ENCODE measurements at places on chromosomes 4 and X.

DNA sequence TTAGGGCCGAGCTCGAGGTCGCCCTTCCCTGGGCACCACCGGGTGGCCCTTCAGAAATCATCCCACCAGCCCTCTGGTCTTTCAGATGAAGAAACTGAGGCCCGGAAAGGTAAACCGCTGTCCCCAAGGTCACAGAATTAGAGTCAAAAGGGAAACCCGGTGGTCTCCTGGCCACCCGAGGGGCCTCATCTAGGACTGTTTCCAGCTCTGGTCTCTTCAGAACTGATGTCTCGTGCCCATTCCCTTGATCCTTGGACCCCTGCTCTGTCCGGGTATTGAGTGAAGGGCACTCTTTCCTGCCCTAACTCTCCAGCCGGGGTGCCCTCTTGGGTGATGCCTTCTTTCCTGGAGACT, 841 bp downstream of the HTRA3 start:
- DNase-seq: no peak

DNA sequence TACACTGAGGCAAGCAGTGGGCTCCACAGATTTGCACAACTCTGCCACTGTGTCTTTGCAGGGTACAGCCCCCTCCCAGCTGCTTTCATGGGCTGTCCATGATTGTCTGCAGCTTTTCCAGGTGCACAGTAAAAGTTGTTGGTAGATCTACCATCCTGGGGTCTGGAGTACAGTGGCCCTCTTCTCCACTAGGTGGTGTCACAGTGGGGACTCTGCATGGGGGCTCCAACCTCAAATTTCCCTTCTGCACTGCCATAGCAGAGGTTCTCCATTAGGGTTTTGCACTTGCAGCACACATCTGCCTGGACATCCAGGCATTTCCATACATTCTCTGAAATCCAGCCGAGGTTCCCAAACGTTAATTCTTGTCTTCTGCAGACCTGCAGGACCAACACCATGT, 1002.3 kb downstream of the FAM133A start:
- DNase-seq: no peak

DNA sequence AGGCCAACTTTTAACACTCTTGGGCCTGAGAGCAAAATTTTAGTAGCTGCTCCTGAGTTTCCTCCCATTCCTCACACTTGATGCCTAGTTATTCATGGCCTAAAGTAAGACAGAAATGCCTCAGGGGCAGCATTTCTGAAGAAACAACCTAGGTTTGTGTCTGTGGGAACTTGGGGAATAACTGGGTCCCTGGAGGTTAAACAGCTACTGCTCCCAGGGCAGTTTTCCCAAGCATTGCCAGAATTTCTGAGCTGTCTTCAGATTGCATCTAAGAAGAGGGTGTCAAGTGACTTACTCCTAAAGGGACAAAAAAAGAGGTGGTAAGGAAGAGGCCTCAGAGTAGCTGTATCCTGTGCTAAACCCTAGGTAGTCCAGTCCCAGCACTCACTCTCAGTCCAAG, 130.8 kb upstream of the ACSL4 start:
- no peak for DNase-seq

GRCh38 chr4:1105662-1106061, 7.7 kb downstream of the RNF212 start:
- no peak for DNase-seq

- no peak for DNase-seq
Measured at GRCh38 chrX:153884590-153884989, 1.4 kb downstream of the L1CAM start.

DNA sequence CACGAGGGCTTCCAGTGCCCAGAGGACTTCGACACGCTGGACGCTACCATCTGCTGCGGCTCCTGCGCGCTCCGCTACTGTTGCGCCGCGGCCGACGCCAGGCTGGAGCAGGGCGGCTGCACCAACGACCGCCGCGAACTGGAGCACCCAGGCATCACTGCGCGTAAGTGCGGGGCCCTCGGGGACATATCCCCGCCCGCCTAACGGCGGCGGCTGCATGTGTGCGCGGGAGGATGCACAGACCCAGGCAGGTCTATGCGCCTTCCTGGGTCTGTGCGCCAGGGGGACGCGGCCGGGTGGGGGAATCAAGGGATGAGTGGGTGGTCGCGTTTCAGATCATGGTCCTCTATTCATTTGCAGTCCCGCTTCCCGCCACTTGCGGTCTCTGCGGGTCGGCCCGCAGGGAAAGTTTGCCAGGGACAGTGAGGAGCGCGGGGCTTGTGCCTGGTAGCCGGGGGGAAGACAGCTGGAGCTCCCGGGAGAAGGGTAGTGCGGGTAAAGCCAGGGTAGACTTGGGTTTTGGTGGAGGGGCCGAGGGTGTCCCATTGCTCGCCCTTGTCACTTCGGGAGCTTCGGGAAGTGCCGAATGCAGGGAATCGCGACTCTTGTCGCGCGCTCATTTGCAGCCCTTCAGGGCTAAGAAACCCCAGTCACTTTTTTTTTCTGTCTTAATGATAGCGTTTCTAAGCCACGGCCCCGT, 1.0 kb downstream of the SHISA3 start:
- no peak for DNase-seq

DNA sequence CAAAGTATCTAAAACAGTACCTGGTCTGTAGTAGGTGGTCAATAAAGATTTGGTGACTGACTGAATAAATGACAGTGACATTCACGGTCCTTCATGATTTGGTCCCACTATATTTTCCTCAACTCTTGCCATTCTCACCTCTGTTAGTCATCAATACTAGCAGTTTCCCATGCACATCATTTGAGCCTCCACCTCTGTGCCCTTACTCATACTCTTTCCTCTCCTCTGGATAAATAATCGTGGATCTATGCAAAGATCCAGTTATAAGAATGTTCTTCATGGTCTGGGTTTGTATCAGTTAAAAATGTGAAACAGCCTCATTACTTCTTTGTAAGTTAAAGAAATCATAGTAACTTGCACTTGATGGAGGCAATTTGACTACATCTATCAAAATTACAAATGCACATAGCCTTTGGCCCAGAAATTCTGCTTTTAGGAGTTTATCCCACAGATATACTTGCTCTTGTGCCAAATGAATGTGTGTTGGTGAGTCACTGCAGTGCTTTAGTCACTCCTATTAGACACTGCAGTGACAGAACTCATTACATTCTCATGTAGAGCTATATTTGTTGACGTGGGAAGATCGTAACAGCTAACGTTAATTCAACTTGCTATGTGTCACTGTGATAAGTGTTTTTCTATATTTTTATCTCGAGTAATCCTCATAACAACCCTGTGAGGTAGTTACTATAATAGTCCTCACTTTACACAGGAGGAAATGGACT, 121.9 kb upstream of the SMIM10 start:
- no peak for DNase-seq

GRCh38 chrX:147476008-147476407, 435.7 kb upstream of the FMR1 start:
- no peak for DNase-seq

DNA sequence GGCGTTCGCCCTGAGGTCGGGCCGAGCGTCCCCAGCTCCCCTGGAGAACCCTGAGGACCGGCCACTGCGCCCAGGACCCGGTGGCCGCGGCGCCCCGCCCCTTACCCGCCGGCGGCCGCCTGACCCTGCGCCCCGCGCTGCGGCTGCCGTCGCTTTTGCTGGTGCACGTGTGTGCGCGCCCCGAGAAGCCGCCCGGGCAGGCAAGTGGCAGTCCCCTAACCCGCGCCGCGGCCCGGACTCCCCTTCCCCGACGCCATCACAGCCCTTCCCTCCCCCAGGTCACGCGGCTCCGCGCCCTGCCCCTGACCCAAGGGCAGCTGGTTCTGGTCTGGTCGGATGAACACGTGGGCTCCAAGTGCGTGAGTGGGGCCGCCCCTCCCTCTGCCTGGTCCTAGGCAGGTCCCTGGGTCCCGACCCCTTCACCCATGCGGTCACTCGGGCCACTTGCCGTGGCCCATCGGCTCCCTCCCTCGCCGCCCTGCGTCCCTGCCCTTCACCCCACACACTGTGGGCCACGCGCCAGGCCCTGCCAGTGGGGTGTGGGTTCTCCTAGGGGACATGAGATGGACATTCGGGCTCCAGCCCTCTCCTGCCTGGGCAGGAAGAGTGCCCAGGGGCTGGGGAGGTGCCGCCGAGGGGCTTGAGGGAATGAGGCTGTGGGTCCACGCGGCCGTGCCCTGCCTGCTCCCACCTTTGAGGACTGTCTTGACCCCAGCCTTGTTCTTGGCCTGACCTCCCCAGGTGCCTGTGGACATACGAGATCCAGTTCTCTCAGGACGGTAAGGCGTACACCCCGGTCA, 8.0 kb upstream of the FGFRL1 start:
- DNase-seq: no peak

- no peak for DNase-seq
Measured at GRCh38 chrX:115413246-115413878, 123.8 kb downstream of the LUZP4 start.

All from central memory CD8-positive, alpha-beta T cell (primary cell).